Naive thymus-derived CD8-positive, alpha-beta T cell (primary cell): ENCODE measurements at places on chromosomes 4 and X.

- no peak for DNase-seq
These were observed 10.5 kb downstream of the TEX13B start for GRCh38 chrX:107971636-107972035.

DNA sequence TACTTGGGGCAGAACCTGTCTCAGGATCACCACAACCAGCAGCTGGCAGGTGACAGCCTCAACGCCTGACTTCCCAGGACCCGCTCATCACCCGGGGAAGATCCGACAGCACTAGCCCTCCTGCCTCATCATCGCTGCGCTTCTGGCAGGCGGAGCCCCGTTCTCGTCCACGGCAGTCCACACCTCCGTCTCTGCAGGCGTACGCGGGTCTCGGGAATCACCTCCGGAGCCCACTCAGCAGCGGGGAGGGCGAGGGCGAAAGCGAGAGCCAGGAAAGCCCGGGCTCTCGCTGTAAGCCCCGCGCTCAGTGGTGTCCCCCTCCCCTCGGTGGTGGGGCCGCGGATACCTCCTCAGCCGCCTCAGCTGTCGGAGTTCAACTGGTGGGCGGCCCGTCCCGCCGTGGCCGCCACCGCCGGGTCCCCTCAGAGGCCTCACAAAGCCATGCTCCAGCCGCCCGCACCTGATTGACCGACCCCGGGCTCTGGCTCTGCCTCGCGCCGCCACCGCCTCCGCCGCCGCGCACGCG is 518 bp upstream of the CNKSR2 start:
- DNase-seq = no peak

DNA sequence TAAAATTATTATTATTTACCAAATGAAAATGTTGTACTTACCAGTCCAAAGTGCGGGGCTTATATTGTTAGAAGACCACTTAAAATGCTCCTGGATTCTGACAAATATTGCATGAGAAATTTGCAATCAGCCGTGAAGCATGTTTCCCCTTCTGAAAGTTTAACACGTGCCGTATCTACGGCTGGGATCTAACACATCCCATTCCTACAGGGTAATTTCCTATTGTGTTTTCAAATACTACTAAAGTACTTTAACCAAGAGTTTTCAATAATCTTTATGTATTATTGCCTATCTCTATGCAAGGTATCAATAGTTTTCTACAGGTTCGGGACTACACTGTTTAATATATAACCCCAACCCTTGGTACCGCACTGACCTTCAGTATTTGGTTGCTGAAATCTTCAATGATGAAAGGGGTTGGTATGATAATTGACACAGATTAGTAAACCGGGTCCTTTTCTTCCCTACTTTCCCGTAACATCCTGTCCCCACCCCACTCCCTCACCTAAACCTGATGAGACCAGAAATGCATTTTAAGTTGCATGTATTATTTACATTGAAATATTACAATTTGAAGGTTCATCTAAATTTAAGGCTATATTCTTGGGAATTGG is 795 bp upstream of the BRWD3 start:
- no peak for DNase-seq

- no peak for DNase-seq
These were observed 74.7 kb downstream of the PAQR3 start for GRCh38 chr4:78864405-78865024.

- DNase-seq = no peak
These were observed 301.2 kb downstream of the BMPR1B start for GRCh38 chr4:95058991-95059390.

- DNase-seq = no peak
These were observed 35.3 kb upstream of the ADAMTS3 start for GRCh38 chr4:72604324-72604723.

DNA sequence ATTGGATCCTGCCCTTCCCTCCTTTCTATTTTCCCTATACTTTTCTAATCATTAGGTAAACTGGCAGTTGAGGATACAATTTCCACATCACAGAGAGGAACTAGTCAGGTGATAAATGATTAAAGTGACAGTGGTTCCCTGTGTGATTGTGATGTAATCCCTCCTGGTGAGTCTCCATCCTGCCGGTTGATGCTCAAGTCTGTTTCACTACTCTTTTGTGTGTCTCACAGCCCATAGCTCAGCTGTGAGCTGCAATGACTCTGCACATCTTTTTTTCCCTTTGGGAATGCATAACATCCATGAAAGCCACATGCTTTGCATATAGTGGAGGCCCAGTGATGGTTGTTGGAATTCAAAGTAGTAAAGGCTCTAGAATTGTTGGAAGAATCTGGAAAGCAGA is 60.4 kb downstream of the CCNI start:
- DNase-seq = no peak

DNA sequence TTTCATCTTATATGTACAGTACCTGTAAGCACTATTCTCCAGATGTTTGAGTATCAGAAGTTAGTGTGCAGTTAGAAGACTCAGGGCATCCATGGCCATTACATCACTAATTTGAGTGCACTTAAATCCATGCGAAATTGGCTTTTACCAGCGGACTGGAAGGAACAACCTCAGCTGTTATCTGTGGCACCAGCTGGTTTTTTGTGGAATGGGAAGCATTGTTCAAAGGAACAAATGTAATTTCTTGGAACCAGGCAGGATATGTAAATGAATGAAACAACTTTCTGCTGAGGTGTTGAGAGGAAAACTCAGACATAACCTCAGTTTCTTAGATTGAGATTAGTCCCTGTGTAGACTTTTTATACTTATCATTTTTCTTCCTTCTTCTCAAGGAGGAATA is 60.2 kb downstream of the PDGFRA start:
- no peak for DNase-seq

GRCh38 chr4:122003335-122003734 is 51.5 kb upstream of the TRPC3 start:
- DNase-seq = no peak

- DNase-seq = no peak
These were observed 31.2 kb downstream of the LGI2 start for GRCh38 chr4:24999392-25000089.

GRCh38 chr4:151238477-151238876 is 38.5 kb upstream of the PRSS48 start:
- no peak for DNase-seq

DNA sequence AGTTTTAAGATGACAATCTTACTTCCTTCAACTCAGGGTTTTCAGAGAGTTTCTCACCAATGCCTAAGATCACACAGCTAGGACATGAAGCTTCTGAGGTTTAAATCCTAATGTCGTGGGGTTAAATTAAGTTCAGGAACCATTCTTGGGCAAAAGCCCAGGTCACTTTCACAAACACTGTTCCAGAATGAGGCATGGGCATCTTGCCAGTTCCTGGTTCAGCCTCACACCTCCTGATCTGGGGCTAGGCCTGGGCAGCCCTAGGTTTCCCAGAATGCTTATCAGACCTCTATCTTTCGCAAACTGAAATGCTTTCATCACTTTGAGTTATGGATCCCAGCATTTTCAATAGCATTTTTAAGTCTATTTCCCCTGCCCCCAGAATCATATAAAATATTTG is 224.8 kb upstream of the EDA2R start:
- no peak for DNase-seq

DNA sequence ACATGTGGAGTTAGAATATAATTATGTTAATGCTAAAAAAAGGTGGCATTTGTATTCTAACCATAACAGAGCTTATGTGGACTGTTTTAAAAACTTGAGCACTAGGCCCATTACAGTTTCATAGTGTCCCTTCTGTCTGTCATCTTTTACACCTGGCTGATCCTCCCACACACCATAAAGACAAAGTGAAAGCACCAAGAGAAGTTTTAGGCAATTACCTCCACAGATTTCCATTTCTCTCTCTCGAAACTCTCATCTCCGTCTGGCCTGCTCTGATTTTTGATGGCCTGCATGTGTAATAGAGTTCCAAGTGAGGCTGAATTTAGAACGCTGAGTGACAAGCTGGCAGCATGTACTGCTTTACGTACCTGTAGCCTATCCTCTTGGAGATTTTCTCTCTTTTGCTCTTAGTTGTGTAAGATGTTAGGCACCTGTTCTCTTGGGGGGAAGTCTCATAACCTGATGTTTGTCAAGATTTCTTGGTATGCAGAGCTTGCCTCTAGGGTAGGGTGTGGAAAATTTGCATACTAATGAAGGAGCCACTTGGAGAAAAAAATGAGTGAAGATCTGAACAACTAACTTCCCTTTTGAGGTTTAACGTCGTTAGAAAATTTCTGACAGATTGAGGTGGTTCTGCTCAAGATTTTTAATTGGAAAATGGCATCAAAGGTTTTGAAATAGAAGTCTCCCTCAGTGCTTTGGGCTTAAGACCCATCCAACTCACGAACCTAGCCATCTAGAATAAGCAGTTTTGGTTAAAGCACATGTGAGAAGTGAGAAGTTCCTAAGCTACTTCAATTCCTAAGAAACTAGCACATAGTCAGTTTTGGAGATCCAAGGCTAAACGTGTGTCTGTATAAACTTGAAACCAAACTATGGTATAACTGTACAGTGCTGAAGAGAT is 57.6 kb upstream of the RAP1GDS1 start:
- DNase-seq = no peak
